CD4-positive, alpha-beta T cell (primary cell): ENCODE measurements at places on chromosomes 7 and 10. TPM values are rescaled to one million over a fixed set of nuclear protein-coding genes. Genes with fewer than 3 reads are reported as not detected.

PDE1C gene
- total RNA-seq: not detected

SEC61G gene
- 51.3 TPM for total RNA-seq

ZNF680 gene
- 8.3 TPM for total RNA-seq

TMEM225B gene
- 1.0 TPM for total RNA-seq

LIPF gene
- total RNA-seq: not detected

PYROXD2 gene
- 8.5 TPM for total RNA-seq

GIMAP7 gene
- total RNA-seq: 48.4 TPM

ZNF425 gene
- 0.22 TPM for total RNA-seq

PLEKHS1 gene
- 0.08 TPM for total RNA-seq
